ENCODE measurements at places on chromosomes 4 and X.

DNA sequence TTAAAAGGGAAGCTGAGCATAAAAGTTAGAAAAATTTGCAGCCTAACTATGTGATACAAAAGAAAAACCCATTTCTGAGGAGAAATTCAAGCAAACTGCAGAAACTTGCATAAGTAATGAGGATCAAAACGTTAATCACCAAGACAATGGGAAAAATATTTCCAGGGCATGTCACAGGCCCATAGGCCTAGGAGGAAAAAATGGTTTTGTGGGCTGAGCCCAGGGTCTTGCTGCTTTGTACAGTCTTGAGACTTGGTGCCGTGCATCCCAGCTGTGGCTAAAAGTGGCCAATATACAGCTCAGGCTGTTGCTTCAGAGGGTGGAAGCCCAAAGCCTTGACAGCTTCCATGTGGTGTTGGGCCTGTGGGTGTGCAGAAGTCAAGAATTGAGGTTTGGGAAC is 37.7 kb upstream of the ADAMTS3 start:
- DNase-seq, result no peak

DNA sequence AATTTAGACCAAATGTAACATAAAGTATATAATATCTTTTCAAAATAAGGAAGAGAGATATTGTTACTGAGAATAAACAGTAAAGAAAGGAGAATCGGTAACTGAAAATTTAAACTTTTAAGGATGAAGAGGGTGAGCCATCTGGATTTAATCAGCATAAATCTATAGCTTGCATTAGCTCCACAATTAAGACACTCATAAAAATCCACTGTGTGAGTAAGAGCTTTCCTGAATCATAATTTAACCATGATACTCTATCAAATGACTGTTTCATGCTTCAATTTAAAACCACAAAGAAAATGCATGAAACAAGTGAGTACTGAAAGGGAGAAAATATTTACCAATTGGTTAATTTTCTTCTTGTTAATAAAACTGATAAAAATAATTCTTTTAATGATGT is 951.5 kb upstream of the SLIT2 start:
- DNase-seq, result no peak

DNA sequence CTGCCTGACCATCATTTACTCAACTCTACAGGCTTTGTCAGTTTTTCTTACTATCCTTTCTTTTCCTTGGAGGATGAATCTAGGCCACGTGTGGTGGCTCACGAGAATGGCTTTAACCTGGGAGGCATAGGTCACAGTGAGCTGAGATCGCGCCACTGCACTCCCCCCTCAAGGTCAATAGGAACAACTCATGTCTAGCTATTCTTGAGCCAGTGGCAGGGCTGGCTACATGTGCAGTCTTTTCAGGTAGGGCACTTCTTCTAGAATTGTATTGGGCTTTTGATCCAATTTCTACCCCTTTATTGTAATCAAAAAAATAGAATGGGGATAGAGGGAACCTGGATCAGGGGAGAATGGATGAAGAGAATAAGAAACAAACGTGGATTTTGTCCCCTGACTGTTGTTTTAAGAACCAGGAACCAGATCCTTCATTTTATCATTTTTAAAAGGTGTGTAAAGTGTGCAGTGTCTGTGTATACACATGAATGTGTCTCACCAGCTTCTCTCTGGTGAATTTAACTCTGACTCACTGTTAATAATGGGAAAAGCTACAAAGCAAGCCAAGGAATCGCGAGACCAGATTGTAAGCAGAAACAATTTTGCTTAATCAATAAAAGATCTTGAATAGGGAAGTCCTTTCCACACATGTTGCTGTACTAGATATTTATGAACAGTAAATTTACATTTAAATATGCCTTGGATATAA is 283.9 kb upstream of the GPC4 start:
- DNase-seq, result no peak

DNA sequence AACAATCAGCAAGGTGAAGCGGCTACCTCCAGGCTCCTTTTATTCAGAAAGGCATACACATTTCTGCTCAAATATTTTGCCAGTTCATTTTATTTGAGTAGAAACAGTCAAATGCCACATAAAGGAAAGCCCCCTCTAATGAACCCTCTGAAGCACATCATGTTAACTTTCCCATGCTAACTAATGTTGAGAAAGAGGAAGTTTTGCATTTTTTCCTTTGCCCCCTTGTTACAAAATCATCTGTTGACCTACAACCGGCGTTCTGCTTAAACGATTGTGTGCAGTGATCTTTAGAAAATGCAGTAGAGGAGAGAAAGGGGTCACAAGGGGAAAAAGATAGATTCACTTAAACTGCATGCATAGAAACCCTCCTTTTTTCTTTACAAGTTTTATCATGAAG is 25.2 kb upstream of the ATXN3L start:
- no peak for DNase-seq

DNA sequence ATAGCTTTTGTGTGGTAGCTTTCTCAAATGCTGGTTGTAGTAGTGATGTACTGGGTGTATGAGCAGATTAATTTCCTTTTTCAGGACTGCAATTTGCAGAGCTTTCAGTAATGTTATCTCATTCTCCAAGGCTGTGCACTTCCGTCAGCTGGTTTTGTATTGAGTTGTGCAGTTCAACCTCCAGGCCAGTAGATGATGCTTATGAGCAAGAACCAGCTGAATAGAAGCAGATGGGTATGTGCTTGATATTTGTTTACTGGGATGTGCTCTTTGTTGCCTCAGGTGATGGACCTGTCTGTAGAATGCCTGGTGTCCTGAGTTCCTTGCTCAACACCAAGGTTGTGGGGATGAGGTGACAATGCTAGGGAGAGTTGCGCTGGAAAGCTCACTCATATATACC is 462.8 kb downstream of the PCDH18 start:
- DNase-seq, result no peak

- no peak for DNase-seq
Measured at GRCh38 chrX:10444204-10444603, 176.2 kb downstream of the MID1 start.

- DNase-seq, result no peak
Measured at GRCh38 chr4:124589786-124590185, 122.7 kb downstream of the ANKRD50 start.

- DNase-seq, result no peak
Measured at GRCh38 chr4:80419946-80420345, 84.4 kb downstream of the CFAP299 start.

GRCh38 chr4:165464813-165465381 is 86.1 kb downstream of the CPE start:
- no peak for DNase-seq

- DNase-seq, result no peak
Measured at GRCh38 chr4:41839916-41840854, 91.7 kb upstream of the PHOX2B start.
